ENCODE measurements at places on chromosomes 5 and 9.

- no peak for DNase-seq
Observed at GRCh38 chr9:12461763-12462460, 231.3 kb upstream of the TYRP1 start.

DNA sequence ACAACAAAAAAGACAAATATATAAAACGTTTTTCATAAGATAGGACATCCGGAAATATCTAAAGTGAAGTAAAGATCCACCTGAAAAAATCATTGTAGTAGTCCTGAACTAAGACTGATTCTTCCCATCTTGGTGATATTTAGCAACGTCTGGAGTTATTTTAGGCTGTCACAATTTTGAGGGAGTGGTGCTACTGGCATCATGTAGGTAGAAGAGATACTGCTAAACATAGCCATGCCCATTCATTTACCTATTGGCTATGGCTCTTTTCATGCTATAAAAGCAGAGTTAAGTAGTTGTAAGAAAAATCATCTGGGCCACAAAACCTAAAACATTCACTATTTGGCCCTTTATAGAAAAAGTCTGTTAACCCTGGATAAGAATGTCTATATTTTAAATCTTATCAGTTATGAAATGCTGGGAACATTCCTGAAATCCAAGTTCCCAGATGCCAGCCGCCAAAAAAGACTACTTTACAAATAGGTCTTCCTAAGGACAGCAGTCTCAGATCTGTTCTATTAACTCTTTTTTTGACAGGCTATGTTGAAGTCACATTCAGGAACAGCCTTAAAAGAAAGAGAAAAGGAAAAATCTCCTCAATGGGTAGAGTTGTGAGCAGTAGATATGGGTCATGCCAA is 27.0 kb downstream of the RAPGEF6 start:
- DNase-seq = no peak

GRCh38 chr9:101486693-101487442 is 46.8 kb upstream of the RNF20 start:
- DNase-seq = peak; percentile 58

DNA sequence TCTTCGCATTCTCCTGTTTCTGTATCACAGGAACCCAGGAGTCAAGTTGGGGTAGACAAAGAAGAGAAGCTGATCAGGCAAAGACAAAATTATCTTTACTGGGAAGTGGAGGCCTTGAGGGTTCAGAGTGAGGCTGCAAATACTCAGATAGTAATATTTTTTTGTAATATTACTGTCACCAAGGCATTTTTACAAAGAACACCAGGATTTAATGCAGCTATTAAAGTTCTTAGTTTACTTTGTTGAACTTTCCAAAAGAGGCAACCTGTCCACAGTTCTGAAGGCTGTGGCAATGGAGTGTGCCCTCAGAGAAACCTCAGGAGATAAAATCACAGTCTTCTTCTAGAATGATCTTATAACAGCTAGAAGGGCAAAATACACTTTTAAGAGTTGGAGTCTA is 74.9 kb downstream of the PGM5 start:
- DNase-seq = no peak

- DNase-seq = no peak
Observed at GRCh38 chr5:168227001-168227400, 64.4 kb upstream of the WWC1 start.

GRCh38 chr5:122772446-122772845 is 2.4 kb upstream of the SNX2 start:
- DNase-seq = no peak
